Cerebellar cortex (tissue), 1 donor: ENCODE measurements at places on chromosomes 1 and 21.

- no peak for DNase-seq
These were observed 4.6 kb downstream of the FDPS start for GRCh38 chr1:155313261-155313660.

- DNase-seq: no peak
These were observed 25.0 kb downstream of the TATDN3 start for GRCh38 chr1:212816567-212817278.

- DNase-seq: no peak
These were observed 9.1 kb upstream of the TMEM61 start for GRCh38 chr1:54971317-54971791.

- no peak for DNase-seq
These were observed 6.8 kb upstream of the TADA1 start for GRCh38 chr1:166882893-166883292.

DNA sequence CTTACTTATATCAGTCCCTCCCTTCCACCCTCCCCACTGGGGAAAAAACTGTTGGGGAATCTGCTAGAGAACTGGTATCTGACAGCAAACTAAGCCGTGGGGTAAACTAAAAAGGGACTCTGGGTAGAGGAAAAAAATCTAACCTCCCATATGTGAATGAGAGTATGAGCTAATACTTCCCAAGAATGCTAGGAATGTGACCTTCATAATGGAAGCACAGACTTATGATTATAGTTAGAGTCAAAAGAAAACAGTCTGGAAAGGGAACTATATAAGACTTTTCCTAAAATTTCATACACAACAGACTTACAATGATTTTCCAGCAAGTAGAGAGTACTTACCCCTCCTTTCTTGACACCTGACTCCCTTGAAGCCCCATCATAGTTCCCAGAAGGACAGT, 23.0 kb upstream of the RBBP5 start:
- no peak for DNase-seq

DNA sequence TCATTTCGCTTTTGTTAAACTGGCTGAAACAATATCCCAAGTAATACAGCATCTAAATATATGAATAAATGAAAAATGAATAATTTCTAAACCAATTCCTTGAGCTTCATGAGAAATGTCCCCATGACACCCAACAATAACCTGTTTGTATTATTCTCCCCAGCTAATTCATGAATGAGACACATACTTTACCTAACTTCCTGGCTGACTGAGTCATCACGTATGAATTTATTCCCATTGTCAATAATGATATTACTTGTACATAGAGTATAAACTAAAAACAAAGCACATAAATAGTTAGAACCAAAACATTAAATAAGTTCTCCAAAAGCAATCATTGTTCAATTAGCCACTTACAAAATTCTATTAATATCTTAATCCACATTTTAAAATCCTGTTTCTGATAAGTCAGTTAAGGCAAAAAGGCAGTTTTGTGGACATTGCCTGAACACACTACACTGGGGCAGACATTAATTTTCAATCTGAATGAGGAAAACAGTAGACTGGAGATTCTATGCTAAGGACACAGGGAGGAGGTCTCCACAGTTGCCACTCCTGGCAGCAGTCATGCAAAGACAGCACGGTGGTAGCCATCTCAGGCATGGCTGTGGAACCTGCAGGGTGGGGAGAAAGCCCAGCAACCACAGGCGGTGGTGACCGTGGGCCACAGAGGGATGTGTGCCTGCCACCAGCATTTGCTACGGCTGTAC, 48.2 kb downstream of the SLC9C2 start:
- no peak for DNase-seq

DNA sequence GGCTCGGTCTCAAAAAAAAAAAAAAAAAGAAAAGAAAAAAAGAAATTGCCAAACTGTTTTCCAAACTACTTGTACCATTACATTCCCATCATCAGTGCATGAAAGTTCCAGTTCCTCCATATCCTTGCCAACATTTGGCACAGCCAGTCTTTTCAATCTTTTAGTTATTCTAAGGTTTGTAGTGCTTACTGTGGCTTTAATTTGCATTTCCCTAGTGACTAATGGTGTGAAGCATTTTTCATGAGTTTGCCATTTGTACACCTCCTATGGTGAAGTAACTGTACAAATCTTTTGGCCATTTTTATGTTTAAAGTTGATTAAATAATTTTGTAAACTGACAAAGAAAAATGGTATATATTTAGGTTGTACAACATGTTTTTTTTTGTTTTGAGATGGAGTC, 70.7 kb downstream of the DEGS1 start:
- DNase-seq: no peak

DNA sequence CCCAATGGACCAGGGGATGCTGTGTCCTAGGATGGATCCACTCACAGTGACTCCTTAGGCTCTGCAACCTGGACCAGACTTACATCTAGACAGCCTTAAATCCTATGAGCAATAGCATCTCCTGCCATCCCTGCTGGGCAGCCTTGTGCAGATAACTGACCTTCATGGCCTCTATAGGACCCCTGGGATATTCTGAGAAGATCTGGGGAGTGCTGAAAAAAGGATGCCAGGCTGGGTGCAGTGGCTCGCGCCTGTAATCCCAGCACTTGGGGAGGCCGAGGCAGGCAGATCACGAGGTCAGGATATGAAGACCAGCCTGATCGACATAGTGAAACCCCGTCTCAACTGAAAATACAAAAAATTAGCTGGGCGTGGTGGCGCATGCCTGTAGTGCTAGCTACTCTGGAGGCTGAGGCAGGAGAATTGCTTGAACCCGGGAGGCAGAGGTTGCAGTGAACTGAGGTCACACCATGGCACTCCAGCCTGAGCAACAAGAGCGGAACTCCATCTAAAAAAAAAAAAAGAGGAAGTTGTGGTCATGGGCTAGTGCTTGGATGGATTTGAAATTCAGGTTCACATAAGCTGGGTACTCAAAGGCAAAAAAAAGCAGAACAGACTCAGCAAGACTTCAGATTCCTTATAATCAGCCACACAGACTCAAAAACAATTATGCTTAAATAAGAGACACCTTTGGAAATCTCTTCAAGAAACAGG, 10.9 kb upstream of the SH2D1B start:
- DNase-seq: no peak
